ENCODE measurements at places on chromosomes 1 and 21.

DNA sequence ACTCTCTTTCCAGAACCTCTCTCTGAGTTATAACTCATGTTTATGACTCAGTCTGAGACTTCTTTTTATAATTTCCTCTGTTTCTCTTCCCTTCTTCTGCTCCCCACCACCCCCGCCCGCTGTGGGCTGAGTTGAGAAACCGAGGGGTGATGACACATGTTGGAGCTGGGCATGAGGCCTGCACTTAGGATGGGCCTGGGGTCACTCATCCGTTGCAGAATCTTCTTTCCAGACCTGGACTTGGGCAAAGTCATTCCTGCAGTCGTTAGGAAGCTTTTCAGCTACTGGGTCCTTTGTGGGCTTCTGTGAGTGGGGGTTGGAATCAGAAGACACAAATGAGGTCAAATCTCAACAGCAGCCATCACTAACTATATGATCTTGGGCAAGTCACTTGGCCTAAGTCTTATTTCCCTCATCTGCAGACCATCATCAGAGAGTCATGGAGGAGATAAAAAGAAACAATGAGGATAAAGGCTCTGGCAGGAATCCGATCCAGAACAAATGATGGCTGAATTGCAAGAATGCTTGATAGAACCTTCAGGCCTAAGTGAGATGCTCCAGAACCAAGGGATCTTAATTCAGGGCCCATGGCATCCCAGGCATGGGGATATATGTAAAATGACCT is 53.4 kb downstream of the RPS6KA1 start:
- DNase-seq: no peak

- no peak for DNase-seq
Measured at GRCh38 chr1:72434070-72434469, 151.7 kb upstream of the NEGR1 start.

- DNase-seq: no peak
Measured at GRCh38 chr1:21608798-21609197, 60.4 kb downstream of the RAP1GAP start.

DNA sequence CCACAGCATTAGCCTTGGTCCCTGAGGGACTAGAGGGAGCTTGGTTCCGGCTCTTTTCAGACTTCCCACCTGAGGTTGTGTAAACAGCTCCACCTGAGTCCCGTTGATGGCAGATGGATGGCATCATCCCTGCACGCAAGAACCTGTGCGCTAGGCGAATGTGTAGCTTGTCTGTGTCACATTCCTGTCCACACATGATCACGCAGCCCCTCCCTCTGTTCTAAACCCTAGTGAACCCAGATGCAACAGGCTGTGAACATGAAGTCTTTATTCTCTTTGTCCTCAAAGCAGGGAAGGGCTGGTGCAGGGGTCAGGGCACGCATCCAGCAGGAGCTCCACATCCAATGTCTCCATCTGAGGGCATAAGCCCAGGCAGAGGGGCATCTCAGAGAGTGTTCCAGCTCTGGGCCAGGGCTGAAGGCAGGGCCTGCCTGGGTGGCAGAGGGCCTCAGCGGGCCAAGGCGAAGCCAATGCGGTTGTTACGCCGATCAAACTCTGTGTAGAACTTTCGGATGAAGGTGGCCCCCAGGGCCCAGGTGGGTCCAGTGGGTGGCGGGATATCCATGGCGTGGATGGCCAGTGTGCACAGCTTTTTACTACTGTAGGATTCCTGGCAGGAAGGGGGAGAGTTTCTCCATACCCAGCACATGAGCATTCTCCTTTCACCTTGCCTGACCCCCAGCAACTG is 2.9 kb upstream of the ETNK2 start:
- no peak for DNase-seq

DNA sequence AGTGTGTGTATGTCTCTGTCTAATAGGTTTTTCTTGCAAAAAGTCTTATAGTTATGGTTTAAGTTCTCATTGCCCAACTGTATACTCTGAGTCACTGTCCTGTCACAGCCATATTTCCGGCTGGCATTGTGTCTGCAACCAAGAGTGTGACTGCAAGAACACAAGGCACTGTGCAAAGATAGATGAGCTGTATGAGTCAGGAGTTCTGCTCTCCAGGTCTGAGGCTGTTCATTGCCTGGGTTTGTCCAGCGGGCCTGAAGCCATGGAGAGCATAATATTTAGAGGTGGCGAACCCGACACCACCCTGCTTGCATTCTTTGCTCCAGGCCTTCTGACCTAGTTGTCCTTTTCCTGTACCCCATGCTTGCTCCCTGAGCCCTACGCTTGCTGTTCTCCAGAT is 50.9 kb upstream of the CNIH3 start:
- DNase-seq: no peak

DNA sequence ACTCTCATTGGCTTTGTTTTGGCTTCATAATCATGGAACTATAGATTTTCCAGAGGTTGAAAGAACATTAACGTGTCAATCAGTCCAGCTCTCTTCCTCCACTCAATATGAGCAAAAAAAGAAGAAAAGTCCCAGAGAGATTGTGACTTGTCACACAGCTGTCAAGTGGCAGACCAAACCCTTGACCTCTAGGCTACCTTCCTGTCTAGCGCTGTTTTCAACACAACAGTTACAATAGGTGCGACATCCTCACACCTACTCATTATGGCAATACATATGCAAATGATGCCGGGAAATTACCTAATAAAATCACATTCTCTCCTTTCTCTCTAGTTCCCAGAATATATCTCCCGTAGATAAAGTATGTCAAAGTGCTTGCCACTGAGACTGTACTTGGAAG is 1.1 kb downstream of the WARS2 start:
- DNase-seq: peak; percentile 82

DNA sequence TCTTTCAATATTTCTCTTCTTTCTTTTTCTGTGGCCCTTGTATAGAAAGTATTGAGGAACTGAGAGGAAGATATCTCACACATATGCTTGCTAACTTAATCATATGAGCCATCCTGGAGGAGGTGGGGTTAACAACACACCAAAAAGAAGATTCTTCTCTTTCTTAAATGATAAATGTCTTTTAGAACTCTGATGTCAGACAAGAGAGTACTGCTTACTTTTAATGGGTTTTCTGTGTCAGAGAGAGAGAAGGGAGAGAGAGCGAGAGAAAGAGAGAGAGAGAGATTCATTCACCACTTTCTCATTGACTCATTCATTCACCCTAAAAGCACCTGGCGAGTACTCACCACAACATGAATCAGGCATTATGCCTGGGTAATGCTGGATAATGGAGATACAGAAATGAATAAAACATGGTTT is 250.3 kb upstream of the SGIP1 start:
- no peak for DNase-seq

DNA sequence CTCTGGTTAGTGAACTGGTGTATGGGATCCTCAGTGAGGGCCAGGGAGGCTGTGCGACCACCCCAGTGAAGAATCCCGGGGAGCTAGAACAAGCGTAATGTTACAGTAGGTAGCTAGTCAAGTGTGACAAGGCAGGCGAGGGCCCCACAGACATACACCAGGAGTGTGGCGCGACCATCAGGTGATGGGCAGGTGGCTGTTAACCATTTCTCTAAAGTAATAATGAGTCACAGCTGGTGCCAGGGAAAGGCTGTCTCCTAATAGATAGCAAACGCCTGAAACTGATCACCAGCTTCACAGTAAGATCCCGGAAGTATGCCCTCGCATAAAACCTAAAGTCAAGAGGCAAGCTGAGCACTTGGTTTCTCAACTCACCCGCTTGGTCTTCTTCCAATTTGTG is 40.5 kb upstream of the TARBP1 start:
- DNase-seq: no peak

GRCh38 chr1:235998812-235999211 is 66.1 kb downstream of the NID1 start:
- peak; percentile 21 for DNase-seq

DNA sequence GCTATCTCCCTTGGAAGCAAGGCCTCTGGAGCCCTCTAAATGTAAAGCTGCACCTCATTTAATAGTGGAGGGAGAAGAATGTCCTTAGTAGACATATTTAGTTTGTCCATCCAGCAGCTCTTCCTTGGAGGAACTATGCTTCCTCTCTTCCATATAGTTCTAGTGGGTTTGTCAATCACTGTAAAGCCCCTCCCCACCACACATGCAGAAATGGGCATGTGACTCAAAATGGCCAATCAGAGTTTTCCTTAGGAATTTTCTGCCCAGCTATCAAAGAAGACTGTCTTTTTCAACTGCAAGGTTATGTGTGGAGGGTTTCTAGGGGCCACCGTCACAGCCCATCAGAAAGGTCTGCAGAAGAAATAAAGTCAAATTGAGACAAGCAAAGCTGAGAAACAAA is 175.5 kb downstream of the MIS18A start:
- DNase-seq: no peak

DNA sequence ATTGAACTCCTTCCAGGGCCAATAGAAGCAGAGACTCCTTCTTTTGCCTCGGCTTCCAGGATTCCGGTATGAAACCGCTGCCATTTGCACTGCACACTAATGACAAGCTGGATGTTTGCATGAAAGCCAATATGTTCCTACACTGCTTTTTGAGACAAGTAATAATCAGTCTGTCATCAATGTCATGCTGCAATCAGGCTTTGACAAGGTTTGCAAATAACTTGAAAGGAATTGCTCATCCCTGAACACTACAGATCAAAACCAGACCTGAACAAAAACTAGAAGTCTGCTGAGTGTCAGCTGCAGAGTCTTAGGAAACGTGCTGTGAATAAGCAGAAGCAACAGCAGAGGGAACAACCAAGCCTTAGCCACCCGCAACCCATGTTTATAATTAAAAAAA is 720.7 kb upstream of the CXADR start:
- DNase-seq: no peak

DNA sequence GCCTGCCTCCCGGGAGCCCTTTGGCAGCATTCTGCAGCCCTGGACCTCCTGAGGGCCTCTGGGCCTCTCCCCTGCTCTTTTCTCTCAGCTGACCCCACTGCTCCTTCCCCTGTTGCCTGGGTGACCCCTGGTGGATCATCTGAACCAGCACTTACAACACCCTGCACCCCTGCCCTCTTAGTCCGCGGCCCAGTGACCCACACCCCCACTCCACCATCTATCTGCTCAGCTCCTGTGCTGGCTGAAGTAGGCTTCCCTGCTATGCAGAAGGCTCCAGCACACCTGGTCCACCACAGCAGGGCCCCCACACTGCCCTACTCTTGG is 74.0 kb downstream of the DMRTA2 start:
- DNase-seq: no peak

- DNase-seq: no peak
Measured at GRCh38 chr1:109298666-109299557, 7.9 kb downstream of the MYBPHL start.

DNA sequence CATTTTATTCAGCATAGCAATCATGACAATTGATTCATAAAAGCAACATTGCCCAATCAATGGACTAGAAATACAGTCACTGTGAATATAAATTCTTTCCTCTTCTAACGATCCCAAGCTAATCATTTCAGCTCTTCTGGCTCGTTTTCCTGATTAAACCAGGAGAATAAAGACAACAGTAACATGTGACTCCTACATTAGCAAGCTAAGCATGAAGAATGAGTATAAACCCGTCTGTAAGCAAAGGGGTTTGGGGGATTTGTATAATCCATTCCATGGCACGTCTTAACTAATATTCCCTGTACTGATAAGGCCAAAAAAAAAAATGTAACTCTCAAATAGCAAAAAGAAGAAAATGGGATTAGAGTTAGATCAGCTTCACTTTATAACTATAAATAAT is 21.6 kb downstream of the IRF2BP2 start:
- DNase-seq: no peak

DNA sequence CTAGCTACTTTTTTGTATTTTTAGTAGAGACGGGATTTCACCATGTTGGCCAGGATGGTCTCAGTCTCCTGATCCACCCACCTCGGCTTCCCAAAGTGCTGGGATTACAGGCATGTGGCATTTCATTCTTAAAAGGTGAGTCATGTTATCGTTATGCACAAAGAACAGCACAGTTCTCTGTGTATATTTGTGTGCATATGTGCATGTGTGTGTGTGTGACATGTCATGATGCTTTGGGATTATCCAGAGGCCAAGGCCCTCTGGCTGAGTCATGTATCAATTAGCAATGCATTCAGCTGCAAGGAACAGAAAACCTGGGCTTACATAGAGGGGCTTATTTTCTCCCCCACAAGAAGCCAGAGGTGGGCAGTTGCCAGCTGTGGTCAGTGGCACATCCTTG is 301.7 kb upstream of the KAZN start:
- DNase-seq: no peak

DNA sequence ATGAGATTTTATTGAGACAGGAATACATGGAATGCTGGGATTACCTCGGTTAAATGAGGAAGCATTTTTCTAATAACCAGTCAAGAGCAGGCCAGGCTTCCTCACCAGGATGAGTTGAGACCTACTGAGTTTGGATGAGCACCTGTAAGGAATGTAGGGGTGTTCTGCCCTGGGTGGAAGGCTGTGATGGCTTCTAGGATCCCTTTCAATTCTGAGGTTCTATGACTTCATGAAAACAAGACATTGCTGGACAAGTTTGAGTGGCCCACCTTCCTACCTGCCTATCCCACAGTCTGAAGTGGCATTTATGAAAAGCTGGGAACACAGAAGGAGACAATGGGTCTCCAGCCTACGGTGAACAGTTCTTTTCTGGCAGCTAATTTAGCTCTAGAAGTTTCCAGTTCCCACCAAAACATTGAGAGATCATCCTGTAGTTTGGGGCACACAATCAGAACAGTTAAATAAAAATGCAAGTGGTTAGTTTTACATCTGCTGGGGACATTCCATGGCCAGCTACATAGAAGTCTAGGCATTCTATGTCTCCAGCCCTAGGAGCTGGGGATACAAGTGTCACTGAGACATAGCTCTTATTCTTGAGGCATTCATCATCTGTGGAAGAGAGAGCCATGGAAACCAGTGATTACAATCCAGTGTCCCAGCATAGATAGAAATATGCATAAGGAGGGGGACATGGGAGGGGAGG is 51.3 kb upstream of the TSPAN2 start:
- no peak for DNase-seq

DNA sequence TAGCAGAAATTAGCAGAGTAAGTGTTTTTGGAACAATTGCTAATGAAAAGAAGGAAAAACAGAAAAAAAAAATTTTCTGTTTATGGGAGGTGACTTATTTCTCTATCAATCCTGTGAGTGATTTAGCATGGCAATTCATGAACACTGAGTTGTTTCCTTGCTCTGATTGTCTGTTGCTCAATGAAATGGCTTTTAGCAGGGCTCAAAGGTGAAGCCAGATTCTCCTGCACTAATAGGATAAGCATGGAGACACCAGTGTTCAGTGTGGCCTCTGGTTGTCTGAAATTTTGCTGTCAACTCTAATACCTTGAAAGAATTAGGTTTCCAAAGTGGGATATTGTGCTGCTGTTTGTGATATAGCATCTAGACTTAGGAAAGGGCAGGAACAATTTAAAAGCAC is 15.8 kb downstream of the TRIM45 start:
- no peak for DNase-seq

GRCh38 chr21:37940691-37941090 is 24.4 kb upstream of the KCNJ6 start:
- DNase-seq: no peak

Measured in CD4-positive, alpha-beta T cell (primary cell).